ENCODE measurements at places on chromosomes 5 and 9. TPM values are rescaled to one million over a fixed set of nuclear protein-coding genes. Genes with fewer than 3 reads are reported as not detected.

Gene ADAMTS19
- 0.08 TPM for total RNA-seq

GRCh38 chr9:38332625-38333024 is 59.9 kb upstream of the ALDH1B1 start:
- DNase-seq, result no peak

- DNase-seq, result no peak
Observed at GRCh38 chr5:87099291-87099839, 168.3 kb upstream of the RASA1 start.

Gene IDNK
- total RNA-seq, result 2.3 TPM

Gene FAM221B
- total RNA-seq, result not detected

GRCh38 chr9:3863111-3863528 is 337.3 kb upstream of the RFX3 start:
- no peak for DNase-seq

DNA sequence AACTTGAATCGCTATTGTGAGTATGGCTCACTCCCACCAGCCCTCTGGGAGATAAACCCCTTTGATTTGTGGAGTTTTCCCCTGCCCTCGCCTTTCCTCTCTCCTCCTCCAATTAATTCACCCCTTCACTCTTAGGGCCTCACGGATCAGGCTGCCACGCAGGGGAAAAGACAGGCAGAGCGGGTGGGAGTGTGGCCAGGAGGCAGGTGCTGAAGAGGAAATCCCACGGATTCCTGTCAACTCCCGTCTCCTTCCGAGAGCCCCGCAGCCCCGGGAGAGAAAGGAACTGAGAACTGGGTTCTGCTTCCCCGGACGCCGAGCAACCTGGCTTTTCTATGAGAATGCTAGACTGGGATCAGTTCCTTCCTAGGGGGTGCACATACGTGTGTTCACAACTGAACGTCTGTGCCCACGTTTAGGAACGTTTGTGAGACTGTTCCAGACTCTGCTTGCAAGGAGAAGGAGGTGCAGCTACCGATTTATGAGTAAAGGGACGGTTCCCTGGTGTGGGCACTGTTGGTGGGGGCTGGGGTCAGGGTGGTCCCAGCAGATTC is 314.5 kb upstream of the TLE4 start:
- DNase-seq, result no peak

Gene TAF1L
- total RNA-seq, result not detected

Measured in chondrocyte (in vitro differentiated cells).